ENCODE measurements at places on chromosomes 1 and 21.

GRCh38 chr1:23618586-23619083, 59.3 kb upstream of the ID3 start:
- DNase-seq = no peak

DNA sequence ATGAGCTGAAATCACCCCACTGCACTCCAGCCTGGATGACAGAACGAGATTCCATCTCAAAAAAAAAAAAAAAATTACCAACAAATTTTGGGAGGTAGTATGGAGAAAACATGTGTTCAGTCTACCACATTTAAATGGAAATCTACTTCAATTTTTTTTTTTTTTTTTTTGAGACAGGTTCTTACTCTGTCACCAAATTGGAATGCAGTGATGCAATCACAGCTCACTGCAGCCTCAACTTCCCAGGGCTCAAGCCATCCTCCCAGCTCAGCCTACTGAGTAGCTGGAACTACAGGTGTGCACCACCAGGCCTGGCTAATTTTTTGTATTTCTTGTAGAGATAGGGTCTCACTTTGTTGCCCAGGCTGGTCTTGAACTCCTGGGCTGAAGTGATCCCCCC, 82.1 kb downstream of the GFI1 start:
- DNase-seq = no peak

- no peak for DNase-seq
These were observed 929 bp upstream of the TRIM45 start for GRCh38 chr1:117122330-117123025.

DNA sequence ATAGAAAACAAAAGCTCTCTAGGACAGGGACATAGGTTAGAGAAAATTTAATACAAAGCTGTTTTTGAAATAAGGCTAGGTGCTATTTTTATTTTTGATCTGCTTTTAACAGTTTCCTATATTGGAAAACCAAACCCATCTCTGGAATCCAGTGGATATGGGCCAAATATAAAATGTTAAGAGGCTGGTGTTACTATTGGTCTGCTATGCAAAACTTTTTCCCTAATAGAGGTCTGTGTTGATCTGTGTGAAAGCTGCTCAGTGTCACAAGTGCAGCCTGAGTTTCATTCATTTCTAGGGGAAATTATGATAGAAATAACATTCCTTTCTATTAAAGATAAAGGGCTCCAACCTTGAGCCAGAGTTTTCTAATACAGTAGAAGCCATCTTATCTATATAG, 116.4 kb downstream of the OLFML2B start:
- no peak for DNase-seq

DNA sequence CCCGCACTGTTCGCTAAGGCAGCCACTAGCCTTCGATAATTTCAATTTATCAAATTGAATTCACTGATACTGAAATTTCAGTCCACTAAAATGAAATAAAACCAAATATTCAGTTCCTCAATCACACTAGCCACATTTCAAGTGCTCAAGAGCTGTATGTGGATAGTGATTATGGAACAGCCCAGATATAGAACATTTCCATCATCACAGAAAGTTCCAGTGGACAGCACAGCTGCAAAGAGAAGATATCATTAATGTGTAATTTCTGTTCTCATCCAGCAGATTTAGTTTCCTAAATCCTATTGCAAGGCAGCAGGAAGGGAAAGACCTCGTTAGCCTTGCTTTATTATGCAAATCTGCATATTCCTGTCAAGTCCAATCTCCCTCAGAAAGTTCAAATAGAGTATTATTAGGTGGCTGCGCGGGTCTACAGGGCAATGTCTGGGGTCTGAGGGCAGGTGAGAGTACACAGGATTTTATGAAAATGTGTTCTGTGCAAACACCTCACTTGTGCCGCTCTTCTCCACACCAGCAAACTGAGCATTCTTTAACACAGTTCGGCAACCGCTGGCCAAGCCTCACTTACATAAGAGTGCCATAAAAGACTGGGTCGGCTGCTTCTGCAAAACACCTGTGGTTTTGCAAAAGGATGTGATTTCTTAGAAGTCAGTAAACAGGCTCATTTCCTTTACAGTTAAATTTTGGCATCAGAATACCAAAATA, 22.4 kb downstream of the CAPZB start:
- DNase-seq = no peak

GRCh38 chr1:20997602-20998224, 179.0 kb downstream of the EIF4G3 start:
- no peak for DNase-seq

GRCh38 chr21:38920631-38921398, 115.1 kb downstream of the ETS2 start:
- DNase-seq = no peak

DNA sequence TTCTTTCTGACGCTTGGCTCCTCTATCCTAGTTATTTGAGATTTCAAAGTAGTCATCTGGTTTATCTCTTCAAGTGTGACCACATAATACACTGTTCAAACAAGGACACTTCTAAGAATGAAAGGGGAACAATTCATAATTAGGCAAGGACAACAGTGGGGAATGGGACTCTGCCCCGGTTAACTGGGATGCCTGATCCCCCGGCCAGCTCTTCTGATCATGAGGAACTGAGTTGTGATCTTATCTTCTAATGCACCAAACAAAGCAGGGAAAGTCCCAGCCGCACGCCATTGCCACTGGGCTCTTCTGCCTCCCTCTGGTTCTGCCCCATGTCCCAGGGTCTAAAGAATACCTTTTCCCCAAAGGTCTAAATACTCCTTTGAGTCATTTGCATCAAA, 158.2 kb upstream of the IRF2BP2 start:
- DNase-seq = no peak

DNA sequence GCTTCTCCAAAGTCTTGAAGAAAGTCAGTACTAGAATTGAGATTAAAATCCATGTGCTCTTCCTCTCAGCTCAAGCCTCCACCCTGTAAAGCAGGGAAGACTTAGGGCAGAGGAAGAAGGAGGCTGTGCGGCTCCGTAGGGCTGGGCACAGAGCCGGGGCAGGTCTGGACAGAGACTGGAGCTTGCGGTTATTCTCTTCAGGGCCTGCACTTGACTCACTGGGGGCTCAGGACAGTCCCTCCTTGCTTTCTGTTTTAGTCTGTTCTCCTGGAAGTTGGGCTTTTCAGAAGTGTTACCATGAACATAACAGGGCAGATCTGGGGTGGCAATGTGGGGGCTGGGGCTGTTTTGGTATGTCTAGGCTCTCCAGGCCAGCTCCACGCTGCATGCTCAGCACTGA, 21.6 kb upstream of the TRABD2B start:
- no peak for DNase-seq

- DNase-seq = no peak
These were observed 126.7 kb downstream of the DISC1 start for GRCh38 chr1:231753313-231753712.

GRCh38 chr1:150764617-150765101, 919 bp downstream of the CTSS start:
- DNase-seq = no peak

DNA sequence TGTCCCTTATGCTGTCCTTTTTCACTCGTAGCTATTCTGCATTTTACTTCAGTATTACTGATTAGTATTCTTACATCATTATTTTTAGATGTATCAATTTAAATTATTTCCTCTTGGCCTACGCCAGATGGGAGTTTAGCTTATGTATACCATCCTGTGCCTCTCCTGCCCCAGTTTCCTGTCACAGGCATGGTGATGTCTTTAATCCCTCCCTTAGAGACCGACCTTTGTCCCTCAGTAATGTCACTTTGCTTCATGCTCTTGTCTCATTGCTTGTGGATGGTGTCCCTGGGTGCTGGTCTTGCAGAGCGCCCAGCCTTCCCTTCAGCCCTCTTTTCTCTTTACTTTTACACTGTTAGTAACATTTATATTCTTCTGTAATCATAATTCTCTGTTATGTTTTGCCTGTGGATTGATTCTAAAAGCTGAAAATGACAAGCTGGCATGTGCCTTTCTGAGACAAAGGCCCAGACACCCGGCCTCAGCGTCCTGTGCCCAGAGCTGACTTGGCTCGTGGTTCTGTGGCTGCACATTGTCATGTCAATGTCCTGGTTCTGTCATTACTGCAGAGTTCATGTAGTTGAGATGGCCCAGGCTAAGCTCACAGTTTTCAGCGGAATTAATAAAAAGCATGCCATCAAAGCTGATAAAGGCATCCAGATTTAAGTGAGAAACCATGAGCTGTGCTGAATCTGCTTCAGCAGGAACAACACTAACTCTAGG, 100.7 kb downstream of the MTR start:
- no peak for DNase-seq

- DNase-seq = no peak
These were observed 7.2 kb upstream of the SLC9A1 start for GRCh38 chr1:27162090-27162489.

DNA sequence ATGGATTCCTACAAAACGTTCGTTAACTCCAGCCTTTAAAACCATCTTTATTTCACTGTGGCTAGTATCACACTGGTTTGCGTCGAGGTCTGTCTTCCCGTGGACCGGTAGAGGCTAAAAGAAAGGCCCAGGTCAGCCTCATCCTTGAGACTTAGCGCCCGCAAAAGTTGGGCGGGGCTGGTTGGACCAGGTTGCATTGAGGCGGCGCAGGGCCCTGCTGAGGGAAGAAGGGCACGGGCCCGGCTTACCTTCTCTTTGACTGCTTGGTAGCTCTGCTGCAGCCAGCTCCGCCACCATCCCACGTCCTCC, 455 bp downstream of the BSDC1 start:
- peak; percentile 45 for DNase-seq

GRCh38 chr1:109764561-109765482, 1.1 kb upstream of the EPS8L3 start:
- no peak for DNase-seq

DNA sequence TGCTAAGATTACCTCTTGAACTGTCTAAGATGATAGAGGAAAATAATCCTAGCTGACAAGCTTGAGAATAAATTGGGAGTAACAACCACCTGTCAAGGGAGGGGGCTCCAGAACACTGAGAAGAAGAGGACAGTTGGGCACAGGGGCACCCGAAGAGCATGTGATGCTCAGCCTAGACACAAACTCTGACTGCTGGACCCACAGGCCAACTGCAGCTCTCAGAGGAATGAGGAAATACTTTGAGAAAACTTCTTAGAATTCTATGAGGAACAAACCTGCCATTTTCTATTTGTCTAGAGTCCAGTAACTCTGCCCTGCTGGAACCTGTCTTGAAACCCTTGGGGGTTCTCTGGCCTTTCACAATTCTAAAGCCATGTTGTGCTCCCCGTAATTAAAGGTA, 124.1 kb upstream of the KCNK2 start:
- DNase-seq = no peak

GRCh38 chr1:246065592-246065991, 441.5 kb downstream of the SMYD3 start:
- no peak for DNase-seq

DNA sequence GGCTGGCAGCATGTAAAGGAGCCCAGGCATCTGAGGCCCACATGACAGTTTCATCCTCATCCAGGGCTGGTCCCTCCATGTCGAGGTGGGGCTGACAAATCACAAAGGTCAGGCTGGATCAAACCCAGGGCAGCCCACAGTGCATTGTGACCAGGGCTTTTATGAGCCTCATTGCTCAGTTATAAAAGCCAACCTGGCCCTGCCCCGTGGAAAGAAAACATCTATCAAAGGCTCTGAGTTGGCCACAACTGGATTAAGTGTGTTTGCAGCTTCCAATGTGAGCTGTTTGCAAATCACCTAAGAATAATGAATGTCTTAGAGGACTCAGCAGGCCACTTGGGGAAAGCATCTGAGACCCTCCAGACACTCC, 45.4 kb downstream of the GRHL3 start:
- no peak for DNase-seq

GRCh38 chr1:89525169-89525855, 683 bp downstream of the LRRC8B start:
- DNase-seq = no peak

- DNase-seq = no peak
These were observed 5.0 kb downstream of the RRP1B start for GRCh38 chr21:43664358-43664757.

DNA sequence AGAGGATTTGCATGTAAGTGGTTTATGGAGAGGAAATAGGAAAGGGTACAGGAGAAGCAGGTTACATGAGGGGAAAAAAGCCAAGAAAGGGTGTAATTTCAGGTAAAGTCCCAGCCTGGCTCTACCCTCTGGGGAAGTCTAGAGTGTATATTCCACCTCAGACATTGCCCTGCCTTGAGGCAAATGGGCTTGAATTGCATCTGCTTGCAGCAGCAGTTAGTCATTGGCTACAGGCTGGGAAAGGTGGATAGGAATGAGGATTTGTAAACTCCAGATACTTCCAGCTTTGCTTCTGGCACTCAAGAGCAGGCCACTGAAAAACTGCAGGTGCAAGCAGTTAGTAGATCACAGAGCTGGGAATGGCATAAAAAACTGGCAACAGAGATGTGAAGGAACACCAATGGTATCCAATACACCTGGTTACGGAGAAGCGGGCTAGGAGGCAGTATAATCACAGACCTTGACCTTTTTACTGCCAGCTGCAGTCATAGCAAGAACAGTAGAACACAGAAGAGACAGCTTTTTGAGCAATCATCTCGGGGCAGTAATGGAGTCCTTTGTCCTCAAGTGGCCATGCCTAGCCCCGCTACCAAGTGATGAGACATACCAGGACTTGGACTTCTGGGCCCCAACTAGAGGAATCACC, 226.9 kb upstream of the NRIP1 start:
- no peak for DNase-seq

GRCh38 chr1:85544689-85545215, 35.8 kb upstream of the CCN1 start:
- DNase-seq = no peak

- DNase-seq = no peak
These were observed 21.6 kb downstream of the ZNF684 start for GRCh38 chr1:40553017-40553416.

GRCh38 chr1:13737398-13737797, 37.4 kb downstream of the PRDM2 start:
- DNase-seq = peak; percentile 2

DNA sequence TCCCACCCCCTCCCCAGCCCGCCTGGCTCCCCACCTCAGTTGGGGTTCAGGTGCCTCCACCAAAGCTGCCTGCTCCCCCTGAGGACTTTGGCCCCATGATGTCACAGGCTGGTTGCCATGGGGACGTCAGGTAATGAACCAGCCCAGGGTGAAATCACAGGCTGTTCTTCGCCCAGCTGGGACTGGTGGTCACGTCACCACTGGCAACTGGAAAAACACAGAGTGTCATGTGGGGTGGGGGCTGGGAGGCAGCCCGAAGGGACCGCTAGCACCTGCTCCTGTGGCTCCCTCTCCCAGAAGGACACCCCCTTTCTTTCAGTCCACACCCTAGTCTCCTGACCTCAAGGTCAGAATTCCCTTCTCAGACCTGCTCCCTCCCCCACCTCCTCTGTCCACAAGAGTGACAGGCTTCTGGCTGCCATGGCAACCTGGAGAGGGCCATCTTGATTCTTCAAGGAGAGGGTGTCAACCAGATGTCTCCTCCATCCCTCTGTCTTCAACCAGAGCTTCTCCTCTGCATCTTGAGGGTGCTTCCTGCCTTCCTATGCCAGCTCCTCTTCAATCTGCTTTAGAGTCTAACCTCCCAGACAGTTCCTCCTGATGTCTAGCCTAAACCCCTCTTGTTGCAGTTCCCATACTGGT, 6.2 kb downstream of the FAM131C start:
- DNase-seq = no peak

- no peak for DNase-seq
These were observed 210.3 kb downstream of the PTPRC start for GRCh38 chr1:198849093-198849492.

- DNase-seq = no peak
These were observed 55.1 kb downstream of the OVGP1 start for GRCh38 chr1:111372336-111372965.

- DNase-seq = no peak
These were observed 72.3 kb upstream of the COL11A1 start for GRCh38 chr1:103180660-103181059.

Measured in NCI-H774 (cell line).